ENCODE measurements at places on chromosomes 1 and 21.

DNA sequence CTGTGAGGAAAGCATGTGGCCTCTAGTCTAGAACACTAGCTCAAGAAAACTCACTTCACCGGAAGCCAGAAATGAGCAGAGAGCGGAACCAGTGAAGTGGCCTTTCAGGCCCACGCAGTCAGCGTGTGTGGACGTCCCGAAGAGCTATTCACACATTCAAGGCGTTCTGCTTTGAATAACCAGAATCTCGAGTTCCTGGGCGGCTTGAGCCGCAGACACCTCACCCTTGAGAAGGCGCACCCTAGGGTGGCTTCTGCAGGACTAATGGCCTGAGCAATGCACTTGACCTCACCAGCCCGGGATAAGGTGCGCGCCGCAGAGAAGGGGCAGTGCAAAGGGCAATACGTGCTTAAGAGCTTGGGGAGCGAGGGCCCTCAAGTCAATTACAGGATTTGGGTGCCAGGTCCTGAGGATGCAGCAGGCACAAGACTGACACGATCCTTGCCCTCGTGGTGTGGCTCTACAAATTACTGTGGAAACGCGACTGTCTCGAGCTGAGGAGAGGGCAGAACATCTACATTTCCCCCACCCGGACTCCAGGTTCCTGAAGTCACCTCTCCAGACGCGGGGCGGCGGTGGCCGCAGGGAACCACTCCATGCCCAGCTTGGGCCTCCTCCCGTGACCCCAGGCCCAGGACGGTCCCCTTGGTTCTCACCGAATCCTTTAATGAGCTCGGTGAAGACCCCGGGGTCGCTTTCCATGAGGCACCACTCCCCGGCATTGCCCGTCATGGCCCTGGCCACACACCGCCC lies 455 bp downstream of the UCHL5 start:
- no peak for DNase-seq

GRCh38 chr1:155650231-155650757 lies 38.3 kb downstream of the YY1AP1 start:
- DNase-seq: no peak

DNA sequence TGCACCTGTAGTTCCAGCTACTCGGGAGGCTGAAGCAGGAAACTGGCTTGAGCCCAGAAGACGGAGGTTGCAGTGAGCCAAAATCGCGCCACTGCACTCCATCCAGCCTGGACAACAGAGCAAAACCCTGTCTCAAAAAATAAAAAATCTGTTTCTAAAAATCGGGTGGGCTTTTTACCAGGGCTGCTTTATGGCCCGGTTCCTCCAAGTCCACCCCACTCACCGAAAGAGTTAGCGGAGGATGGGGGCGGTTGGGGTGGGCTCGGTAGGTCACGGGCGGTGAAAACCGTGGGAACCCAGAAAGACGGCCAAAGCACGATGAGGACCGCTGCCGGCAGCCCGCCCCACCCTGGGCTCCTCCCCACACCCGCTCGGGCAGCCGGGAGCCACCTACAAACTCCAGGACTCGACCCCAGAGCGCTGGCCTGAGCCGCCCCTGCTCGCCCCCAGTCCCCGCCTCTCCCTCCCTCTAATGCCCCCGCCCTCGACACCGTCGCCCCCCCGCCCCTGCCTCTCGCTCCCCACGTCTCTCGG lies 846 bp upstream of the PER3 start:
- no peak for DNase-seq

GRCh38 chr1:187409341-187409740 lies 580.6 kb downstream of the PLA2G4A start:
- DNase-seq: no peak

GRCh38 chr1:14392161-14392858 lies 206.2 kb upstream of the KAZN start:
- no peak for DNase-seq

- DNase-seq: no peak
These were observed 91.4 kb upstream of the ARHGEF16 start for GRCh38 chr1:3363023-3363422.

GRCh38 chr1:153684892-153685291 lies 6.4 kb downstream of the NPR1 start:
- no peak for DNase-seq

DNA sequence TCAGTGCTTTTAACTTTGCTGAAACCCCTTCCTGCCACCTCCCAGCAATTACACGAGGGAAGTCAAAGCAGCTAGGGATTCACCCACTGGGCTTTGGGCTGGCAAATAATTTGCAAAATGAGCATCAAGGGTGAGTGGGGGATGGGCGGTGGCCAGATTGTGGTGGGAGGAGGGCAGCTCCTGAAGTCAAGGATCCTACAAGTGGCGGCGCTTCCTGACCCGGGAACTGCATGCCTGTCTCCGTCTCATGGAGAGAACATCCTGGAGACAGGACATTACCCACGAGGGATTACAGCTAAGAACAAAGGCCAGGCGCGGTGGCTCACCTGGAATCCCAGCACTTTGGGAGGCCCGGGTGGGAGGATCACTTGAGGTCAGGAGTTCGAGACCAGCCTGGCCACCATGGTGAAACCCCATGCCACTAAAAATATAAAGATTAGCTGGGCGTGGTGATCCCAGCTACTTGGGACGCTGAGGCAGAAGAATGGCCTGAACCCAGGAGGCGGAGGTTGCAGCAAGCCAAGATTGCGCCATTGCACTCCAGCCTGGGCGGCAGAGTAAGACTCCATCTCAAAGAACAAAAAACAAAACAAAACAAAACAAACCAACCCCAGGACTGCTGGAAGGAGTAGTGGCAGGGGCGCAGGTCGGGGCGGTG lies 12.9 kb downstream of the TTC34 start:
- no peak for DNase-seq

GRCh38 chr1:56709269-56709880 lies 64.3 kb downstream of the PRKAA2 start:
- DNase-seq: no peak

GRCh38 chr1:41291195-41291594 lies 49.1 kb upstream of the SCMH1 start:
- no peak for DNase-seq

GRCh38 chr1:230268371-230269170 lies 157.6 kb downstream of the PGBD5 start:
- DNase-seq: no peak

- DNase-seq: no peak
These were observed 118.7 kb upstream of the SGIP1 start for GRCh38 chr1:66415281-66415680.

DNA sequence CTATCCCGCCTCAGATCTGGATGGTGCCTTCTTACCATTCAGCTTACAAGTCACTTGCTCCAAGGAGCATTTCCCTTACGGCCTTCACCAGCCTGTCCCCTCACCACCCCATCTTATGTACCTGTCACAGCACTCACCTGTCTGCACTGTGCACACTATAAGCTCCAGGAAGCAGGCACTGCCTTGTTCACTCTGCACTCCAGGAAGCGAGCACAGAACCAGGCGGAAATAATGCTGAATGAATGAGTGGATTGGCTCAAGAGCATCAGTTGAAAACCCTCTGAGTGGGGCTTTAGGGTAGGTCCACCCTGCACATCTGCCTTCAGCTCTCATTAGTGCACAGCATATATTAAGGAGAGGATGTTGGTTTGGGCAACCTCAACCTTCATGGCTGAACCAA lies 8.9 kb upstream of the RYR2 start:
- no peak for DNase-seq

DNA sequence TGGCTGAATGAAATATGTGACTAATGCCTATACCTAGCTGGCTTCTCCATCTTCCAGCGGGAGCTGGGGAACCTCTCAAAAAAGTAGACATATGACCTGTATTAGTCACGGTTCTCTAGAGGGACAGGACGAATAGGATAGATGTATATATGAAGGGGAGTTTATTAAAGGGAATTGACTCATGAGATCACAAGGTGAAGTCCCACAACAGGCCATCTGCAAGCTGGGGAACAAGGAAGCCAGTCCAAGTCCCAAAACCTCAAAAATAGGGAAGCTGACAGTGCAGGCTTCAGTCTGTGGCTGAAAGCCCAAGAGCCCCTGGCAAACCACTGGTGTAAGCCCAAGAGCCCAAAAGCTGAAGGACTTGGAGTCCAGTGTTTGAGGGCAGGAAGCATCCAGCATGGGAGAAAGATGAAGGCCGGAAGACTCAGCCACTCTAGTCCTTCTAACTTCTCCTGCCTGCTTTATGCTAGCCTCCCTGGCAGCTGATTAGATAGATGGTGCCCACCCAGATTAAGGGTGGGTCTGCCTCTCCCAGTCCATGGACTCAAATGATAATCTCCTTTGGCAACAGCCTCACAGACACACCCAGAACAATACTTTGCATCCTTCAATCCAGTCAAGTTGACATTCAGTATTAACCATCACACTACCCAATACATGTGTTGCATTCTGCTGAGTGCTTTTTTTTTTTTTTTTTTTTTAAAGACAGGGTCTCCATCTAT lies 19.6 kb downstream of the OLIG1 start:
- no peak for DNase-seq

GRCh38 chr1:232969799-232970198 lies 19.4 kb downstream of the NTPCR start:
- DNase-seq: no peak

DNA sequence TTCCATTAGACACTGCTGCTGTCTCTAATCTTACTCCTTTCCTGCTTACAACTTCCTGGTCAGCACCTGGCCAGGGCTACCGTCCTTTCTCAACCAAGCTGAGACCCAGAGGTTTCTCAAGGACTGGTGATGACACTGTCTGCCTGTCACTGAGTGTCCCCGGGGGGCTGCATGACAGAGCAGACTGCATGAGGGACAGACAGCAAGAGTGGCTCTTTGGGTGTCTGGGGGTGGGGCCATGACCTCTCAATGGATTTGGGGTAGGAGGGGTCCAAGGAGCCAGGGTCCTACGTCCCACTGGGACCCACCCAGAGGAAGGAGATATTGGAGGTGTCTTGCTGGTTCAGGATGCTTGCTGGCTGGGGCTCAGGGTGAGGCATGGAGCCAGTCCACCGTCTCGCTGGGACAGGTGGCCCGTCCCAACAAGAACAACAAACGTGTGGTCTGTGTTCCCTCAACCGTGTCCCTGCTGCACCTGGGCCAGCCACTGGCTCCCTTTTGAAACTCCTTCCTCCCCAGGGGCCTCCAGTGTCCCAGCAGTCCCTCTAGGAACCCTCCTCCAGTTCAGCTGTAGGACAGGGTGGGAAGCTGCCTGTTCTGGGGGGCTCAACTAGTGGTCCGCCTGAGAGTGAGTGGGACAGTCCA lies 344.6 kb upstream of the AJAP1 start:
- no peak for DNase-seq

- DNase-seq: no peak
These were observed 48.6 kb upstream of the GPR52 start for GRCh38 chr1:174399211-174399610.

DNA sequence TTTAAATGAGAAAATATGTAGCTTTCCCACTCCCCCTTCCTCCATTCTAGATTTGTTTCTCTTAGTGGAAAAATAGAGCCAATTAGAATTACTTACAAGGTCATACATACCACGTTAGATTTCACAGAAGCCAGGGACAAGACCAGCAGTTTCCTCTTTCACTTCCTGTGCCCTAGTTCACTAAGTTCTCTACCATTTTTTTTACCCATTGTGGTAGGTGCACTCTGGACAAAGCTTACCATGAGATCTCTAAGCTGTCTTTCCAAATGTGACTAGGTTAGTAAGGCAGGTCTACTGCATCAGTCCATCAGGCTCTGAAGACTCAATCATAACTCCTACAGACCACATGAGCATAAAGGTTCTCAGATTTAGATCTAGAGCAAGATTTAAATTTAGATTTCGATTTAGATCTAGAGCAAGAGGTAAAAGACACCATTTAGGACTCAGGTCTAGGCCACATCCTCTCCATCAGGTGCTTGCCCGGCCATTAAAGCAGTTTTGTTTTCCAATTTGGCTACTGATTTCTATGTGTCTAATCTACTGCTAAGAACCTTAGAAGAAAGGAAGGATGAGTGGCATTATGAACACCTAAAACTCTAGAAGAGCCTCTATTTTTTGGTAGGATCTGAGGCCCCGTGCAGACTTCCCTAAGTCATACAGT lies 235.3 kb downstream of the FAF1 start:
- DNase-seq: no peak

DNA sequence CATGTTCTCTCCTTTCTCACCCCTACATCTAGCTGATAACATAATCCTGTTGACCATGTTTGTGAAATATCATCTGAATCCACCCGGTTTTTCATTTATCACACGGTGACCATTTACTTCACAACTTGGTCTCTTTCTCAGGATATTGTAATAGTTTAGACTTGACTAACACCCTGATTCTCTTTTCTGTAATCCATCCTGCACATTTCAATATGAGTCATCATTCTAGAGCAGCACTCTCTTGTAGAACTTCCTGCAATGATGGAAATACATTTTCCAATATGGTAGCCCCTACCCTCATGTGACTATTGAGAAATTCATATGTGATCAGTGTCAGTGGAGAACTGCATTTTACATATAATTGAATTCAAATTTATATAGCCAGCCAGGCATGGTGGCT lies 2.3 kb upstream of the JAM2 start:
- DNase-seq: no peak

GRCh38 chr1:87981810-87982209 lies 653.1 kb downstream of the LMO4 start:
- no peak for DNase-seq

- no peak for DNase-seq
These were observed 1.2 kb downstream of the NEXN start for GRCh38 chr1:77889671-77890070.

- DNase-seq: no peak
These were observed 3.9 kb upstream of the MEF2D start for GRCh38 chr1:156504438-156504813.

DNA sequence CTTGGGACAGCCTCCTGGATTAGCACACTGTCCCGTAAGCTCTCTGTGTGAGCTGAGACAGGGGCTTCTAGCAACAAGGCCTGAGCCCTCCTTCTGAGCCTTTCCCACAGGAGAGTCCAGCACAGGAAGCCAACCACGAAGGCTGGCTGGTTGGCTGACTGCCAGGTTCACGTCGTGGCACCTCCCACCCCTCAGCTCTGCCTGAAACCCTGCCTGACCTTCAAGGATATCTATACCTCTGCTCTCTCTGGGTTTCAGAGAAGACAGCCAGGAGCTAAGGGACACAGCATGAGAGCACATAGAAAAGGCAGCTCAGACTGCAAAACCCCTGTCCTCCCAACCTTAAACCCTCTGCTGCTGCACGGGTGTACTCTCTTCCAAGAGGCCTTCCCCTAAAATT lies 13.9 kb downstream of the DLGAP3 start:
- no peak for DNase-seq

DNA sequence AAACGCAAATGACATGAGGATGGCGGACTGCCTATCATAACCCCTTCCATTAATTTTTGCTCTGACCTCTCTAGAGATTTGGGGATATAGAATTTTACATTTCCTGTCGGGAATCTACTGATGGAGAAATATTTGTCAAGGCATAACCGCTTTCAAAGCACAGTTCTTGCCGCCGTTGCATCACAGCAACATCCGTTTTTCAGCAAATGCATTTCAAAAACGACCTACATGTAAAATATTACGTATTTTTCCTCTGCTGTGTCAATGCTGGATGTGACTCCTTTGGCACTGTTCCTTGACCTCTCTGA lies 4.9 kb downstream of the MIER1 start:
- DNase-seq: no peak

- DNase-seq: no peak
These were observed 28.2 kb upstream of the KLHDC7A start for GRCh38 chr1:18452550-18452949.

- DNase-seq: peak; percentile 47
These were observed 13.8 kb downstream of the PARK7 start for GRCh38 chr1:7975212-7975865.
